ENCODE measurements at places on chromosomes 6 and 20. TPM values are rescaled to one million over a fixed set of nuclear protein-coding genes. Genes with fewer than 3 reads are reported as not detected.

GRCh38 chr6:14748679-14749078 lies 497.2 kb upstream of the JARID2 start:
- no peak for DNase-seq

Gene PRPH2
- total RNA-seq: 0.63 TPM

GRCh38 chr20:1418350-1418749 lies 25.5 kb upstream of the FKBP1A start:
- DNase-seq: no peak

DNA sequence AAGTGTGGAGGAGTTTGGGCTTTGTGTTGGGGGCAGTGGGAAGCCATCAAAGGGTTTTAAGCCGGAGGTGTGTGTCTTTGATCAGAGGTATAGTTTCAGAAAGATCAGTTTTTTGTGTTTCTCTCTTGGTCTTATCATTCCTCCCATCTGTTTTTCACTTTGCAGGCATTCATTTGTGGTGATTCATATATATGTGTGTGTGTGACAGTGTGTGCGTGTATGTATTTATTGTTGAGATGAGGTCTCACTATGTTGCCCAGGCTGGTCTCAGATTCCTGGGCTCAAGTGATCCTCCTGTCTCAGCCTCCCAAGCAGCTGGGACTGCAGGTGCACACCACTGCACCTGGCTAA lies 11.1 kb upstream of the SERINC3 start:
- no peak for DNase-seq

Measured in left ventricle myocardium inferior (tissue), 1 donor.